ENCODE measurements at places on chromosomes 16 and 17.

- DNase-seq, result no peak
These were observed 23.2 kb downstream of the LSM12 start for GRCh38 chr17:44043272-44043696.

DNA sequence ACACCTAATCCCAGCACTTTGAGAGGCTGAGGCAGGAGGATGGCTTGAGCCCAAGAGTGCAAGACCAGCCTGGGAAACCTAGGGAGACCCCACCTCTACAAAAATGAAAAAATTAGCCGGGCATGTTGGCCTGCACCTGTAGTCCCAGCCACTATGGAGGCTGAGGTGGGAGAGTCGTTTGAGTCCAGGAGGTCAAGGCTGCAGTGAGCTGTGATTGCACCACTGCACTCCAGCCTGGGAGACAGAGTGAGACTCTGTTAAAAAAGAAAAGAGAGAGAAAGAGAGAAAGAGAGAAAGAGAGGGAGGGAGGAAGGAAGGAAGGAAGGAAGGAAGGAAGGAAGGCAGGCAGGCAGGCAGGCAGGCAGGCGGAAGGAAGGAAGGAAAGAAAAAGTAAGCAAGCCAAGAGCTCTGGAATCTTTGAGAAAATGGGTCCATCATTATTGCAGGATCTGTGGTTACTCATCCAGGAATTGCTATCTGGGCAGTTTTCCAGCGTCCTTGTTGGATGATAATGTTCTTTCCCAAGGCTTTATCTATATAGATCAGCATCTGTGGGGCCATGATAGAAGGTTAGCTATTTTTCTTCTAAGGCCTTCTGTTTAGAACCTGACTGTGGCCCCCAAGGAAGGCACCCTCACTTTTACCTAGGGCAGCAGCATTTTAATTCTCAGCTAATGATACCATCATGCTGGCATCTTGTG is 533.2 kb upstream of the CDH5 start:
- DNase-seq, result no peak

DNA sequence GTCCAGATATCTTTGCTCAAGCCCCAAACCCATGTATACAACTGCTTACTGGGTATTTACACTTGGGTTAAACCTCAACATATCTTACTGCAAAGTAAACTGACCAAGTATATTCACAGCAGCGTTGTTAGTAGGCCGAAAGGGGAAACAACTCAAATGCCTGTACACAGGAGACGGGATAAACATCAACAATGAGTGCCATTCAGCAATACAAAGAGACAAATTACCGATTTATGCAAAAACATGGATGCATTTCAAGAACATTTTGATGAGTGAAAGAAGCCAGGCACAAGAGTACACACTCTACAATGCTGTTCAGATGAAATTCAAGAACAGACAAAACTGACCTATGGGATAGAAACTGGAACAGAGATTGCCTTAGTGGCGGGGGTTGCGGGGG is 136.3 kb upstream of the CACNG3 start:
- DNase-seq, result no peak

GRCh38 chr16:19524356-19524615 is 544 bp downstream of the CCP110 start:
- DNase-seq, result no peak
